ENCODE measurements at places on chromosomes 7 and 10. TPM values are rescaled to one million over a fixed set of nuclear protein-coding genes. Genes with fewer than 3 reads are reported as not detected.

Gene UCN3
- not detected for polyA plus RNA-seq

Gene HOXA9
- polyA plus RNA-seq: 0.20 TPM

Gene ACTR3C
- polyA plus RNA-seq: 5.2 TPM

Gene MSMB
- polyA plus RNA-seq: not detected

Gene AMZ1
- polyA plus RNA-seq: 1.9 TPM

Gene AGAP6
- 2.8 TPM for polyA plus RNA-seq

Gene KIAA1549
- polyA plus RNA-seq: not detected

Gene TMEM225B
- 1.6 TPM for polyA plus RNA-seq

Gene TRIM73
- polyA plus RNA-seq: 2.6 TPM

Gene TM9SF3
- 31.7 TPM for polyA plus RNA-seq

Gene CYP26C1
- polyA plus RNA-seq: not detected

Gene TLX1
- polyA plus RNA-seq: not detected

Gene CYREN
- 39.5 TPM for polyA plus RNA-seq

Gene PLEKHS1
- not detected for polyA plus RNA-seq

Data from IgD-negative memory B cell (primary cell).